ENCODE measurements at places on chromosomes 7 and 10. TPM values are rescaled to one million over a fixed set of nuclear protein-coding genes. Genes with fewer than 3 reads are reported as not detected.
A peak's percentile ranks its signal among the peaks of the same experiment; 100 is the strongest.

DNA sequence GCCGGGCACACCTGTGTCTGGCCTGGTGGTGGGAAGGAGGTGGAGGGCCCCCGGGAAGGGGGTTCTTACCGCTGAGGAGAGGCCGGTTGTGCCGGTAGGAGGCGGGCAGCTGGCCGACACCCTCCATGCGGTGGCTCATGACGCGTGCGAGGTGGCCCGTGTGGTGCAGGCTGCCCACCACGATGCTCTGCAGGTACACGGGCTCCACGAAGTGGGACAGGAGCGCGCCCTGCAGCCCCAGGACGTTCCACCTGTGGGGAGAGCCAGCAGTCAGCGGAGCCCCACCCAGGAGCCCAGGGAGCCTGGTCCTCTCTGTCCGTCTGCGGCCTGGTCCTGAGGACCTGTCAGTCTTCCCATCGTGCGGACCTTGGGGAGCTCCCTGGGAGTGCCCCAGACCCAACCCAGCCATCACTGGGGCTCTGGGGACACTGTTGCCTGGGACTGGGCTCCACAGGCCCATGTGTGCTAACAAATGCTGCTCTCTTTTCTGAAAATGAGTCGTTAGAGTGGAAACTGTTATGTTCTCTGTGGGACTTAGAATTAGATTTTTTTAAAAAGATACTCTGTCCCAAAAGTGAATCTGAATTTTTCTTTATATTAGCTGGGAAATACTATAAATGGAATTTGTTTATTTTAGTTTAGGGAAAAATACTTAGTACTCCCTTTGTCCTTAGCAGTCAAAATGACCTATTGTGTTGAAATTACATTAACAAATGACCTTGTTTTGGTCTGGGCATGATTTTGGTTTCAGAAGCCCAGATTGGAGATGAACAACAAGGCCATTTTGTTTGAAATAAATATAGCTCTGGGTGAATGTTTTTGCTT is 143.9 kb downstream of the WDR37 start:
- no peak overlapping the region for H3K4me3 ChIP-seq
- H3K27me3 ChIP-seq: peaks cover 16% of the 10 kb centered on the region
- no peaks in the 10 kb centered on the region for H3K4me1 ChIP-seq
- H3K36me3 ChIP-seq: no peaks in the 10 kb centered on the region

DNA sequence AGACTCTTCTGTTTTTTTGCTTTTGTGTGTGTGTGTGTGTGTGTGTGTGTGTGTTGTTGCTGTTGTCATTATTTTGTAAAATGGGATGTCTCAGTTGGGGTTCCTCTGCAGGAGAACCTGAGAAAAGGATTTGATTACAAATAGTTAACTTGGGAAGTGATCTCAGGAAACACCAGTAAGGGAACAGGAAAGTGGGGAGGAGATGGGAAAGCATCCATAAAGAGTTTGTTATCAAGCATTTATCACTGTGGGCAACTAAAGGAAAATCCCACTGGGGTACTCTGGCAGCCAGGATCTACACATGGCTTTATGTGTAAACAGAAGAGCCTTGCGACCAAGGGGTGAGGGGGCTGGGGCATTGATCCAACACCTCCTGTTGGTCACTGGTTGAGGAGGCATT is 485.4 kb downstream of the KCNMA1 start:
- no peak overlapping the region for H3K4me3 ChIP-seq
- no peaks in the 10 kb centered on the region for H3K36me3 ChIP-seq
- peaks cover 16% of the 10 kb centered on the region for H3K27me3 ChIP-seq
- no peaks in the 10 kb centered on the region for H3K4me1 ChIP-seq
- no peak overlapping the region for H3K27ac ChIP-seq

GRCh38 chr10:122441961-122442360 is 12.5 kb upstream of the ARMS2 start:
- peaks cover 14% of the 10 kb centered on the region for H3K27me3 ChIP-seq
- no peaks in the 10 kb centered on the region for H3K36me3 ChIP-seq

- no peaks in the 10 kb centered on the region for H3K4me1 ChIP-seq
- DNase-seq: no peak
- no peak overlapping the region for H3K27ac ChIP-seq
- H3K27me3 ChIP-seq: peaks cover 24% of the 10 kb centered on the region
These were observed 133.5 kb downstream of the DOCK4 start for GRCh38 chr7:112072541-112073245.

GRCh38 chr7:115356139-115356746 is 434.3 kb downstream of the MDFIC start:
- no peaks in the 10 kb centered on the region for H3K36me3 ChIP-seq
- no peaks in the 10 kb centered on the region for H3K27me3 ChIP-seq

GRCh38 chr10:25748509-25748908 is 185.5 kb upstream of the MYO3A start:
- DNase-seq: no peak
- no peaks in the 10 kb centered on the region for H3K4me1 ChIP-seq
- no peak overlapping the region for H3K4me3 ChIP-seq

DNA sequence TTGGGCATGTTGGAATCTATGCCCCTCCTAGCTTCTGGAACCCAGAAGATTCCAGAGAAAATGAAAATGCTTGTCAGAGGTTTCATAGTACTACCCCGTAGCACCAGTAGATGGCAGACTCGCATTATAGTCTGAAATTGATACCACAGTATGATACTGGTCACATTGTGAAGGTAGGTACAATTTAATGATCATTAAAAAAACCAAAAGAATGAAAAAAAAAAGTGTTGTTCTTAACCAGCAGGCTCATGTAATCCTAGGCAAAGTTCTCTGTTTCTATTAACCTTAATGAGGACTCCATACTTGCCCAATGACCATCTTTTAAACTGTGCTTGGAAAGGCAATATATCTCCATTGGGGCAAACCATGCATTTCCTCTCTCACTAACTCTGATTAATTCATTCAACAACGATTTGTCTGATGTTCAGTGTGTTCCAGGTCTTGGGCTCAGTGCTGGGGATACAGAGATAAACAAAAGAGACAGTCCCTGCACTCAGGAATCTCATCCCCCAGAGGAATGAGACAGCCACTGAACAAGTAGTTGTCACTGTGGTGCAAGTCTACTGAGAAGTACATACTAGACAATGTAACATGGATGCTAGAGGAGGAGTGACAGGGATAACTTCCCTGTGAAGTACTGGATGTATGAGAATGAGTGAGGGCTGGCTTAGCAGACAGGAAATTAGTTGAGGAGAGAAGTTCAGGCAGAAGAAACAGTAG is 223.5 kb upstream of the PHYHIPL start:
- DNase-seq: no peak
- H3K36me3 ChIP-seq: no peaks in the 10 kb centered on the region
- H3K27ac ChIP-seq: no peak overlapping the region
- no peaks in the 10 kb centered on the region for H3K27me3 ChIP-seq
- H3K4me3 ChIP-seq: no peak overlapping the region

GRCh38 chr10:72026278-72027111 is 61.9 kb downstream of the SPOCK2 start:
- peaks cover 18% of the 10 kb centered on the region for H3K27me3 ChIP-seq
- DNase-seq: no peak
- H3K27ac ChIP-seq: peak overlapping the region; percentile 11
- H3K4me1 ChIP-seq: no peaks in the 10 kb centered on the region
- H3K4me3 ChIP-seq: no peak overlapping the region
- H3K36me3 ChIP-seq: peaks cover 1% of the 10 kb centered on the region

DNA sequence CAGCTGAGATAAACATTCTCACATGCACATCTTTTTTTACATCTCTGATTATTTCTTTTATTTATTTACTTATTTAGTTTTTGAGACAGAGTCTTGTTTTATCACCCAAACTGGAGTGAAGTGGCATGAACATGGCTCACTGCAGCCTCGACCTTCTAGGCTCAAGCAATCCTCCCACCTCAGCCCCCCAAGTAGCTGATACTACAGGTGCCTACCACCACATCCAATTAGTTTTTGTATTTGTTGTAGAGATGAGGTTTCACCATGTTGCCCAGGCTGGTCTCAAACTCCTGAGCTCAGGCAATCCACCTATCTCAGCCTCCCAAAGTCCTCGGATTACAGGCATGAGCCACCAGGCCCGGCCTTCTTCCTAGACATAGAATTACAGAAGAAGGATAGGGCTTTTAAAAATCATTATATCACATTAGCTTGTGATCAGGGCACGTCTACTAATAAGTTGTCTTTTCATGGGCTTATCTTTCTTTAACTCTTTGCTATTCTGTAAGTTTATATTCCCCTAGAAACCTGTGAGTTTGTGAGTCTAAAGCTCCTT is 5.9 kb downstream of the ASB15 start:
- no peak overlapping the region for H3K4me3 ChIP-seq
- no peak for DNase-seq
- H3K4me1 ChIP-seq: no peaks in the 10 kb centered on the region
- H3K27me3 ChIP-seq: peaks cover 21% of the 10 kb centered on the region
- H3K27ac ChIP-seq: no peak overlapping the region

- no peaks in the 10 kb centered on the region for H3K36me3 ChIP-seq
- peaks cover 4% of the 10 kb centered on the region for H3K27me3 ChIP-seq
- peak overlapping the region; percentile 100 for H3K27ac ChIP-seq
- H3K4me3 ChIP-seq: peak overlapping the region; percentile 98
- DNase-seq: peak; percentile 40
These were observed 1.1 kb upstream of the HBP1 start for GRCh38 chr7:107167483-107168232.

GRCh38 chr10:132383751-132384196 is 13.2 kb upstream of the PWWP2B start:
- peaks cover 8% of the 10 kb centered on the region for H3K4me1 ChIP-seq
- H3K36me3 ChIP-seq: peaks cover 8% of the 10 kb centered on the region
- no peaks in the 10 kb centered on the region for H3K27me3 ChIP-seq
- peak overlapping the region; percentile 16 for H3K27ac ChIP-seq
- H3K4me3 ChIP-seq: no peak overlapping the region
- no peak for DNase-seq

- peak overlapping the region; percentile 87 for H3K27ac ChIP-seq
- H3K27me3 ChIP-seq: no peaks in the 10 kb centered on the region
- H3K36me3 ChIP-seq: peaks cover 21% of the 10 kb centered on the region
- peaks cover 61% of the 10 kb centered on the region for H3K4me1 ChIP-seq
These were observed 57.3 kb downstream of the ARID5B start for GRCh38 chr10:61958805-61959204.

GRCh38 chr7:106462365-106462859 is 177.6 kb upstream of the NAMPT start:
- peaks cover 15% of the 10 kb centered on the region for H3K4me1 ChIP-seq
- no peaks in the 10 kb centered on the region for H3K36me3 ChIP-seq
- no peak overlapping the region for H3K4me3 ChIP-seq
- DNase-seq: peak; percentile 5
- H3K27me3 ChIP-seq: no peaks in the 10 kb centered on the region

- H3K4me1 ChIP-seq: peaks cover 2% of the 10 kb centered on the region
- no peak overlapping the region for H3K4me3 ChIP-seq
- no peaks in the 10 kb centered on the region for H3K36me3 ChIP-seq
These were observed 229.4 kb downstream of the TNS3 start for GRCh38 chr7:47352394-47352968.

DNA sequence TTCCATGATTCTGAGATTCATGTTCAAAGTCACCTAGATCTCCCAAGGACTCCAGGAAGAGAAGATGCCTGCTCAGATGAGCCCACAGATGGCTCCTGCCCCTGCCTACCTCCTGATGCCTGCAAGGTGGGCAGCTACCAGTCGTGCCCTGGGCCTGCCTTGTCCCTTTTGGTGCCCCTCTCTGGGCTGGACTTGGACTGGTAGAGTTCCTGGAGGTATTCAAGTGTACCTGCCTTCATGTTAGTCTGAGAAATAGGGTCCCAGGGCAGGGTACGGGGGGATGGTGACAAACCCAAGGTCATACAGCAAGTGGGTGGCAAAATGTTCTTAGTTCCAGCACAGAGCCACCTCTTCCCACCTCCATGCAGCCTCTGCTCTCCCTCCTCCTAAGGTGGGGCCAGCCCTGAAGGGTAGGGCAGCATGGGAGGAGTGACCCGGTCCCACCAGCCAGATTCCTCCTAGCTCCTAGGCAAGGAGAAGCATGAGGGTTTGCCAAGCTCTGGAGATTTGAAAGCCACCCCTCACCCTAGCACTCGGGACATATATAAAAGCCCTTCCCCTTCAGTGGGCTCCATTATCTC is 80.8 kb upstream of the UNC5B start:
- H3K27me3 ChIP-seq: peaks cover 19% of the 10 kb centered on the region
- DNase-seq: no peak
- no peak overlapping the region for H3K4me3 ChIP-seq
- no peak overlapping the region for H3K27ac ChIP-seq
- no peaks in the 10 kb centered on the region for H3K36me3 ChIP-seq

- no peak for DNase-seq
- no peaks in the 10 kb centered on the region for H3K36me3 ChIP-seq
- H3K27me3 ChIP-seq: no peaks in the 10 kb centered on the region
- no peak overlapping the region for H3K27ac ChIP-seq
- peaks cover 4% of the 10 kb centered on the region for H3K4me1 ChIP-seq
These were observed 739.7 kb downstream of the AUTS2 start for GRCh38 chr7:70338015-70338414.

GRCh38 chr7:134901389-134902020 is 84.8 kb upstream of the AGBL3 start:
- no peak overlapping the region for H3K27ac ChIP-seq
- no peaks in the 10 kb centered on the region for H3K27me3 ChIP-seq
- peaks cover 10% of the 10 kb centered on the region for H3K4me1 ChIP-seq
- no peak for DNase-seq

- no peak for DNase-seq
- no peaks in the 10 kb centered on the region for H3K4me1 ChIP-seq
- H3K27me3 ChIP-seq: peaks cover 11% of the 10 kb centered on the region
- H3K36me3 ChIP-seq: peaks cover 16% of the 10 kb centered on the region
- no peak overlapping the region for H3K27ac ChIP-seq
These were observed 33.9 kb upstream of the EEPD1 start for GRCh38 chr7:36119005-36119706.

- no peaks in the 10 kb centered on the region for H3K36me3 ChIP-seq
- no peaks in the 10 kb centered on the region for H3K27me3 ChIP-seq
- H3K4me1 ChIP-seq: no peaks in the 10 kb centered on the region
- DNase-seq: no peak
These were observed 308.4 kb downstream of the SKIDA1 start for GRCh38 chr10:21217107-21217506.

GRCh38 chr7:150520145-150520544 is 5.5 kb downstream of the GIMAP7 start:
- DNase-seq: no peak
- no peaks in the 10 kb centered on the region for H3K36me3 ChIP-seq
- H3K4me1 ChIP-seq: no peaks in the 10 kb centered on the region
- H3K4me3 ChIP-seq: no peak overlapping the region
- no peaks in the 10 kb centered on the region for H3K27me3 ChIP-seq

- no peak overlapping the region for H3K4me3 ChIP-seq
- no peaks in the 10 kb centered on the region for H3K27me3 ChIP-seq
- no peaks in the 10 kb centered on the region for H3K4me1 ChIP-seq
- H3K36me3 ChIP-seq: no peaks in the 10 kb centered on the region
- H3K27ac ChIP-seq: no peak overlapping the region
These were observed 158.9 kb downstream of the TCF7L2 start for GRCh38 chr10:113108948-113109347.

The CHST15 gene
- 14.6 TPM for polyA plus RNA-seq

The BAMBI gene
- 0.54 TPM for polyA plus RNA-seq

The PRKAR2B gene
- 1.8 TPM for polyA plus RNA-seq

The LRRD1 gene
- polyA plus RNA-seq: not detected

The CALHM1 gene
- not detected for polyA plus RNA-seq

The HOXA9 gene
- not detected for polyA plus RNA-seq

The AKR1C3 gene
- 0.29 TPM for polyA plus RNA-seq

All from naive B cell (primary cell).